ENCODE measurements at places on chromosomes 4 and X.

- DNase-seq = no peak
These were observed 89.7 kb downstream of the LRP2BP start for GRCh38 chr4:185305979-185306442.

DNA sequence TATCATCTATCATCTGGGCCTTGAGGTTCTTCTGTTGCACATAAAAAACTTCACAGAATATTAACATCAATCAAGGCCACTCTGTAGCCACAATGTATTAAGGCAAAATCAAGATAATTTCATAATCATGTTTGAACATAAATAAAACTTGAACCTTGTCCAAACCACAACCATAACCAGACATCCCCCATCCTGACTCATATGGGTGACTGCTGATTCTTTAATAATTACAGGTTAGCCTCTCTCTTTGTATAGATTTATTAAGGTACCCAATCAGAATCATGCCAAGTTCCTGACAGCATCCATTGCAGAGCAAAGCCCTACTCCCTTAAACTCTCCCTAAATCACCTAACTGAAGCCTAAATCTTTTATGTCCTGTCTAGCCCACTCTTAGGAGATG lies 16.7 kb upstream of the AREG start:
- DNase-seq = no peak

DNA sequence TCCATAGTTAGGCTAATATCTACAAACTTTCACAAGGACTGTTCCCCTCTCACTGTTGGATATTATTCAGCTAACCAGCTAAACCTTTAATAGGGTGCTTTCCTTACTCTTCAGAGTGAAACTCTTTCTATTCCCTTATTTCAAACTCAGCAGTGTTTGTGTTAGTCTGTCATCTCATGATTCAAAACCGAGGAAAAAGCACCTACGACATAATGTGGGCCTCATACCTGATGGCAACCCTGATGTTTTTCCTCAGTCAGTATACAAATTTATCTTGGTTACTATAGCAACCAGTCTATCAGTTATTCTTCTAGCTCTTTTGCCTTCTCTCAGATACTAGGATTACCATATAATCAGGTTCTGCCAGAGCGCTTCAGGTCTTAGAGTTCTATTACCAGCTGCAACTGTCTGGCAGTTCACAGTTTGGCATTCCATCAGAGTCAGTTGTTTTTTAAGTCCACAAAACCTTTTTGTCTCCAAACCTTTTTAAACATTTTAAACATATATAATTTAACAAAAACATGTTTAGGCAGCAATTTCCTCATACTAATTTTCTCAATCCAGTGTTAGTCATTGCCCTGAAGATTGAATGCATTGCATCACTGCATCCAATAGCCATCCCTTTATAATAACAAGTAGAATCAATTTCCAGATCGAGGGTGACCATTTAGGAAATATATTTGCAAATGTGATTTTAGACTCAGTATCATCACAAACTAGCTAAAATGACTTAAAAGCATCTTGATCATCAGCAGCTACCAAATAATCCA lies 7.4 kb downstream of the WDR44 start:
- peak; percentile 3 for DNase-seq

DNA sequence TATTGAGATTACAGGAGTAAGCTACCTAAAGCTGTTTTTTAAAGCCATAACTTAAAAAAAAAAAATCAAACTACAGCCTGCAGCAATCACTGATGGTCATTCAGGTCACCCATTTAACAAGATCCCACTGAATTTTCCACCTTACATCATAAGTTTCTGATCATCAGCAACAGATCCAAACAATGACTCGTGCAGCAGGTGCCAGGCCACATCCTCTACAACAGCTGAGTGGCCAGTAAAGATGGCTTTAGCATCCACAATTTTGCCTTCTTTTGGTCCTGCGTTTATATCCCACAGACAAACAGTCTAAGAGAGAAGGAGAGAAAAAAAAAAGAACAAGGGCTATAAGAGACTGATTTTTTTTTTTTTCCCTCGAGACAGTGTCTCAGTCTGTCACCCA lies 16.6 kb downstream of the RBBP7 start:
- no peak for DNase-seq

DNA sequence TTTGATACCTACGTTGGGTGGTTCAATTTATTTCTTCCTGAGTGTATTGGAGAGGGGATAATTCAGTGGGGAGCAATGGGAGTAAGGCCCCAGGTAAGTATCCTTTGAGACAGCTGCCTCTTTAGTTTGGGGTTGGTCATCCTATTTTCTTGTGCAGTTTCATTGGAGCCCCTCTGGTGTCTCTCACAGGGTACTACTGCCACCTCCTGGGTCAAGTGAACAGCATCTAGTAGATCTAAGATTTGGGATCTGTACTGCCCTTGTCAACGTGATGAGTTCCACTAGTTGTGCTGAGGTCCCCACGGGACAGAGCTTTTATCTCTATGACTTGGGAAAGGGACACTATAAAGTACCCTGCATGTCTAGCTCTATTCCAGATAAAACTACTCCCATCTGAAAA lies 80.6 kb downstream of the PBDC1 start:
- DNase-seq = peak; percentile 48

Data from NAMALWA (cell line).